ENCODE measurements at places on chromosomes 12 and 14.

DNA sequence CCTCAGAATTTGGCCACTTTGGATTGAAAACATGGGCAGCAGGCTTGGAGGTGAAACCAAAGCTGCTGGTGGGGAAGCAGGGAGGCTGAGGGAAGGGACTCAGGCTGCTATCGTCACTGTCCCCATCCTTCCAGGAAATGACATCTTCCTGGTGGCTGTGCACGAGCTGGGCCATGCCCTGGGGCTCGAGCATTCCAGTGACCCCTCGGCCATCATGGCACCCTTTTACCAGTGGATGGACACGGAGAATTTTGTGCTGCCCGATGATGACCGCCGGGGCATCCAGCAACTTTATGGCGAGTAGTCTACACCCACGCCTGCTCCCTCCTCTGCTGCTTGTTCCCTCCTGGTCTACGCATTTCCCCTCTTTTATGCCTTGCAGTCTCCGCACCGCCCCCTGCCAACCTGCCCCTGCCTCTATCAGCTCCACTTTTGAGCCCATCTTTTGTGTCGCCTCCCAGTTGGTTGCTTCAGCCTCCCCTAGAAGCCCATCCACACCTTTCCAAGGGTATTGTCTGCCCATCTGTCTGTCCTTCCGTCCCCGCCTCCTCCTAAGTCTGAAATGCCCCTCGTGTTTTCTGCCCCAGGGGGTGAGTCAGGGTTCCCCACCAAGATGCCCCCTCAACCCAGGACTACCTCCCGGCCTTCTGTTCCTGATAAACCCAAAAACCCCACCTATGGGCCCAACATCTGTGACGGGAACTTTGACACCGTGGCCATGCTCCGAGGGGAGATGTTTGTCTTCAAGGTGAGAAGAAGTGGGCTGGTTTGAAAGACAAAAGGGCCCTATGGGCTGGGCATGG lies 6.9 kb downstream of the MMP14 start:
- DNase-seq, result no peak

DNA sequence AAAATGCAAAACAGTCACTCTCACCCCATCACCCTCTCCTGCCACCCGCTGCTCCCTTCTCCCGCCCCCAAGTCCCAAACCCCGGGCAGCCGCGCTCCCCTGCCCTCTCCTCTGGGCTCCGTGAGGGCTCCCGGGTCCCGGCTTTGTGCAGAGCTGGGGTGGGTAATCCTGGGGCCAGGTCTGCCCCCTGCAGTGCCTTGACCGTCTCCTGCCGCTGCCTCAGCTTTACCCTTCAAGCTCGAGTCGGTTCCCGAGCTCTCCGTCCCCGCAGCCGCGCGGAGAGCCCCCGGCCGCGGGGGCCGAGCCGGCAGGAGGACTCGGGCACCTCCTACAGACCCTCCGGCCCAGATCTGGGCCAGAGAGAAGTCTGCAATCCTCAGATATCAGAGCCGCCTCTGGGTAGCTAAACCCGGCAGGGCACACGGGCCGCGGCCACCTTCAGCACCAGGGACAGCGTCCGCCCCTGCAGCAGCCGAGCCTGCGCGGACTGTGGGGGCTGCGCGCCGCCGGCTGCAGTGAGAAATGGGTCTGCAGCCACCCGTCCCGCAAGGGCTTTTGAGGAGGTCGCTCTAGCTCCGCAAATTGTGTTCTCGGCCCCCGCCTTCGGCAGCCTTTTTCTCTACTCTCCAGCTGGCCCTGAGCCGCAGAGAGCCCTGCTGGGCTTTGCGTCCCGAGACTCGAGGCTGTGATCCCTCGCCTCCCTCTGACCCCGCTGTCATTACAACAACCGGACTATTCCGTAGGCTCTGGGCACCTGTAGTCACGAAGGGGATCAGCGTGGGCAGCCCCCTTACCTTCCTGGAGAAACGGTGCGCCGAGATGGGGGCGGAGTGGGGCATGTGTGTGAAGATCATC lies 1.2 kb downstream of the PRMT8 start:
- DNase-seq, result peak; percentile 73

DNA sequence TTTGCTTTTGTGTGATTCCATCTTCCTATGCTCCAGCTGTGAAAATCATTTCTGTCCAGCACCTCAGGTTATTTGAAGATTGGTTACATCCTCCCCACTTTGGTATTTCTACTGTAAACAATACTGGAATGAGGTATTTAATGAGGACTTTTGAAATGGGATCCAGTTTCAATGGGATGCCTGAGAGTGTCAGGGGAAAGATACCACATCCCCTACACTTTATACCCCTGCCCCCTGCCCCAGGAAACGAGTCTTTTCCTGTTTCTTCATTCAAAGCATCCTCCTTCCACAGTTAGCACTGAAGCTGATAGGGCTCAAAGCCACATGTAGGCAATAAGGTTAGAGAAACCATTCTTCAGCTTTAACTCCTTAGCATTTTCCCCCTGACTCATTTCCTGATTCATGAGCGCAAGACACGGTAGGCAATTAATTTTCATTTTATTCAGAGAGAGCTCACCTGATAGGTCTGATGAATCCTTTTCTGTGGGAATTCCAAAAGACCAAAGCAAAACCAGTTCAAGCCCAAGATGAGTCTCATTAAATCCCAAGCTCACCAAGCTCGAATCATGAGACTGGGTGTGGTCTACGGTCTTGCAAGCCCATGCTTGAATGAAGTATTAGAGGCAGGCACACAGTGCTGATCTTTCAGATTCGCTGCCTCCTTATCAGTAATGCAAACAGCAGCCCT lies 143.6 kb upstream of the CRY1 start:
- DNase-seq, result no peak

GRCh38 chr12:77938301-77938700 lies 107.6 kb downstream of the NAV3 start:
- no peak for DNase-seq

- no peak for DNase-seq
Measured at GRCh38 chr14:78805570-78805969, 635.4 kb downstream of the NRXN3 start.

Data from ACHN (cell line).